ENCODE measurements at places on chromosomes 5 and 9.

DNA sequence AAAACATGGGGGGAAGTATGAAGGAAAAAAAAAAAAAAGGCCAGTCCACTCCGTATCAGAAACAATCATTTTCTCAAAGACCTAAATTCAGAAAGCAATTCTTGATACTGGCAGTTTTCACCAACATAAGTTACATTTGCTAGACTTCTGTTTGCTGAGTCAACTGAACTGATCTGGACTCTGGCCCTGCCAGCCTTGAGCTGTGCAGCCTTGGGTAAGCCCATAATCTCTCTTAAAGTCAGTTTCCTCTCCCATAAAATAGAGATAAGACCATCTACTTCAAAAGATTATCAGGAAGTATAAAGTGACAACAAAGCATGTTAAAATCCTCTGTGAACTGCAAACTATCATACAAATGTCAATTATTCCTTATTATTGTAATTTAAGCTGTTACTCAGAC is 106.8 kb downstream of the MAPKAP1 start:
- DNase-seq, result no peak

GRCh38 chr5:329121-329735 is 7.7 kb downstream of the AHRR start:
- DNase-seq, result no peak

DNA sequence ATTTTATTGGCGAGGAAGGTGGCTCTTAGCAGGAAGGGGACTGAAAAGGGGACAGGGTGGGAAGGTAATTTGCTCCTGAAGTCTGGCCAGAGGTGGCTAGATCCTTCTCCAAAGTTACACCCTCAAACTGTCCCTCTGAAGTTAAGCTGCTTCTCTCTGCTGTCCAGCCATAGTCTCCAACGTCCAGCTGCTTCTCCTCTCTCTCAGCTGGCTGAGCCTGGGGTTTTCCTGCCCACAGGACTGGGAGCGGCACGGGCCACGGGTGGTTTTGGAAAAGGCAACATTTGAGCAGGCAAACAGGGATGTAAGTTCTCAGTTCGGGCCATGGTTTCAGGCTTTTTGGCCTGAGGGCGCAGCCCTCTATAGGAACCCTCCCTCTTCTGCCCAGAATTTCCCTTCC is 128.3 kb downstream of the YIPF5 start:
- no peak for DNase-seq

- no peak for DNase-seq
These were observed 3.7 kb upstream of the FAM78A start for GRCh38 chr9:131279863-131280570.

GRCh38 chr9:2227144-2227867 is 212.2 kb downstream of the SMARCA2 start:
- no peak for DNase-seq

- no peak for DNase-seq
These were observed 44.9 kb downstream of the NKD2 start for GRCh38 chr5:1053391-1054017.
